ENCODE measurements at places on chromosomes 12 and 14. TPM values are rescaled to one million over a fixed set of nuclear protein-coding genes. Genes with fewer than 3 reads are reported as not detected.

Gene CCDC38
- 0.99 TPM for polyA plus RNA-seq

Gene ZFHX2
- polyA plus RNA-seq, result 8.3 TPM

Gene CCDC63
- not detected for polyA plus RNA-seq

Gene SMARCD1
- polyA plus RNA-seq, result 184 TPM

- no peak for DNase-seq
Measured at GRCh38 chr12:12804011-12804410, 9.1 kb upstream of the DDX47 start.

- DNase-seq, result no peak
Measured at GRCh38 chr12:82647853-82648252, 38.9 kb upstream of the TMTC2 start.

DNA sequence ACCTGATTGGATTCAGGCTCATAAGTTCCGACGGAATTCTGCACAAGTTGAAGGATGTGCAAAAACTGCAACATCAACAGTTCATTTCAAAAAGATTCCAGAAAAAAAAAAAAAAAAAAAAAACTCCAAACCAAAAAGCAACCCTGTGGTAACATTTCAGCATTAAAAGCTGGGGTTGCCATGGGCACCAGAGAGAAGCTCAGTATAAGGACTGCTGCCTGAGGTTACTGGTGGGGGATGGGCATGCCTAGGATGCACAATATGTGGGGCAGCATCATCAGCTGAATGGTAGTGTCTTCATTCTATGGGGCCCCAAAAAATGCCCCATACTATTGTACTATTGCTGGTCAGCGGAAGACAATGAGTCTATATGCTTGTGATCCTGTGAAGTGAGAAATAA is 44.7 kb downstream of the MBIP start:
- no peak for DNase-seq

Gene MANSC4
- 0.24 TPM for polyA plus RNA-seq

GRCh38 chr12:112236386-112236785 is 111.0 kb downstream of the TRAFD1 start:
- DNase-seq, result no peak

DNA sequence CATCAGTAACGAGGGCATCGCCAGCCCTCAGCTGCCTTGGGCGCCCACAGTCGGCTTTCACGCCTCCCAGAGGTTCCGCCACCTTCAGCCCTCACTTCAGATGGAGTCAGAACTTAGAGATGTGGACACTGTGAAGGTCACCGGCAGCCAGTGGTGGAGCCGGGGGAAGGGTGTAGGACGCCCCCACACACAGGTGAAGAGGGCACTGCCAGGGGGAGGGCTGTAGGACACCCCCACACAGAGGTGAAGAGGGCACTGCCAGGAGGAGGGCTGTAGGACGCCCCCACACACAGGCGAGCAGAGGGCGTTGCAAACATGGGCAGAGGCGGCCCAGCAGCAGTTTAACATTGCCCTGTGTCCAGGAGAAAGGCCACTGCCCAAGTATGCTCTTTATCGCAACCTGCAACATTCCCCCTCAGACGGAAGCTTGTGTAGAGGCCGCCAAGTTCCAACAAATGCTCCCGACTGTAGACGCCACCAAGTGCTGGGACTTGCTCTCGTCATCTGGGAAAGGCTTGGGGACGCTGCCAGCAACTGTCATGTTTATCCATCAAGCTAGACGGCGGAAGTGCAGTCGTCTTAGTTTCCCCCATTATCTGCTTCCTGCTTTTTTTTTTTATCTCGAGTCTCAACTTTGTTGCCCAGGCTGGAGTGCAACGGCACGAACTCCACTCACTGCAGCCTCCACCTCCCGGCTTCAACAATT is 4.9 kb upstream of the ANKLE2 start:
- DNase-seq, result no peak

Gene PCNX4
- polyA plus RNA-seq, result 101 TPM

- DNase-seq, result no peak
Measured at GRCh38 chr12:126354633-126355032, 1289.4 kb downstream of the AACS start.
